ENCODE measurements at places on chromosomes 3 and 15. TPM values are rescaled to one million over a fixed set of nuclear protein-coding genes. Genes with fewer than 3 reads are reported as not detected.

The GPR176 gene
- 0.15 TPM for total RNA-seq

- no peak for DNase-seq
Observed at GRCh38 chr15:60612400-60613048, 133.6 kb upstream of the ICE2 start.

- DNase-seq = no peak
Observed at GRCh38 chr15:70569091-70569713, 194.2 kb downstream of the UACA start.

GRCh38 chr3:121962443-121962842 is 59.6 kb downstream of the ILDR1 start:
- DNase-seq = no peak

GRCh38 chr15:27538325-27538724 is 560.8 kb downstream of the OCA2 start:
- no peak for DNase-seq

The CLRN1 gene
- not detected for total RNA-seq

The CD96 gene
- total RNA-seq = 198 TPM

The PARP15 gene
- 37.3 TPM for total RNA-seq

DNA sequence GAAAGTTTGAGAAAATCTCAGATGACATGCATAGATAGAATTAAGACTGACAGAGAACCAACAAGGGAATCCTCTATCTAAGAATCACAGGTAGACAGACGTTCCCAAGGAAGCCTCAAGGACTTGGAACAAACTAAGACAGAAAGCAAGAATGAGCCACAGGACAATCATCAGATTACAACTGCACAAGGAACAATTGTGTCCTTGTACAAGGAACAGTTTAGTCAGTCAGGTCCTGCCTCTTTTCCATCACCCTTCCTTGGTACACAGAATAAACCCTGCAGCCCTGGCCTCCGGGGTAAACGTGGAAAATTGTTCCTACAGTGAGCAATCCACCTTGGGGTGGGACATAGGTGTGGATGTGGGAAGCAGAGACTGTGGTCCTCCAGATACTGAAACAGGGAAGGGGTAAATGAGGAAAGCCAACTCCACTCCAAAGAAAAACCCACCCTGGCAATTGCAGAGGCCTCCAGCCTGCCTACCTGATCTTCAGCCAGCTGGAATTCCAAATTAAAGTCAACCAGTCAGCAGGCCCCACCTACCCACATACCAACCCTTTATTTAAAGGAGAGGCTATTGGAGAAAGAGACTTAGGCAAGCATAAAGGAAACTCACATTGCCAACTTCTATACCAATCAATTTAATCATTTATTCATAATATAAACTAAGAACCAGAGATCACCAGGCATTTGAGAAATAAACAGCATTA is 73.4 kb downstream of the ULK4 start:
- no peak for DNase-seq

DNA sequence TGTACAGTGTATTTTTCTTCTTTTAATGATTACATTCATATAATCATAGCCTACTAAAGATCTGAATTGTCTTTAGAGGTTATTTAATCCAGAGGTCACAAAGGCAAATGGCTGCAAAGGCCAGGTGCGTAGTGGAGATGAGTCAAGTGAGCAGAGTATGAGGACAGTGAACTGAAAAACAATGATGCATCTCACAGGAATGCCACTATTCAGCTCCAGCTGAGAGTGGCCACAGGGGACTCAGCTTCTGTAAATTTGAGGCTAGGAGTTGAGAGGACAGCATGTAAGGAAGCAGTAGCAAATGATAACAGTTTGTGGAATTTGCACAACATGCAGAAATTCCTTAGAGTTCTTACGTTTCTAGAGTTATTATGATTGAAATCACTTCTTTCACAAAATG is 50.4 kb downstream of the COL6A5 start:
- DNase-seq = no peak

The IRAK2 gene
- 3.3 TPM for total RNA-seq

- DNase-seq = no peak
Observed at GRCh38 chr3:64651741-64652241, 36.0 kb downstream of the ADAMTS9 start.

The TUSC7 gene
- not detected for total RNA-seq

- DNase-seq = no peak
Observed at GRCh38 chr3:58567251-58567515, 10.0 kb downstream of the FAM107A start.

- DNase-seq = no peak
Observed at GRCh38 chr15:36106640-36107335, 472.6 kb upstream of the CDIN1 start.

GRCh38 chr15:58760385-58761009 is 10.6 kb upstream of the MINDY2 start:
- no peak for DNase-seq

DNA sequence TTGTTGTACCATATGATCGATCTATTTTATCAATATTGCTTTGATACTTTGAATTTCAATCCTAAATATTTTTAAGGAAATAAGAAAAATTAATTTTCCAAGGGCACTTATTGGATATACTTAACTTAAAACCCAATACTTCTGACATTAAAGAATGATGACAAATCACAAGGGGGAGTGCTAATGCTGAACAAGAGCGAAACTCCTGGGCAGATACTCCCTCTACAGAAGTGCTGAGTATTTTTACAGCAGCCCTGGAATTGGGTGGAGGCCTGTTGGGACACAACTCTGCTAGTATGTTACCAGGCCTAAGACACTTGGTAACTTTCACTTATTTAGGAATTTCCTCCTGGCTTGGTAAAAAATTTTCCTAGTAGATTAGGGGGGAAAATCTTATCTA is 46.2 kb downstream of the DENND6A start:
- DNase-seq = no peak

The SLC6A11 gene
- not detected for total RNA-seq

The TP63 gene
- 0.72 TPM for total RNA-seq

GRCh38 chr3:192060160-192060781 is 599.3 kb downstream of the PYDC2 start:
- no peak for DNase-seq

DNA sequence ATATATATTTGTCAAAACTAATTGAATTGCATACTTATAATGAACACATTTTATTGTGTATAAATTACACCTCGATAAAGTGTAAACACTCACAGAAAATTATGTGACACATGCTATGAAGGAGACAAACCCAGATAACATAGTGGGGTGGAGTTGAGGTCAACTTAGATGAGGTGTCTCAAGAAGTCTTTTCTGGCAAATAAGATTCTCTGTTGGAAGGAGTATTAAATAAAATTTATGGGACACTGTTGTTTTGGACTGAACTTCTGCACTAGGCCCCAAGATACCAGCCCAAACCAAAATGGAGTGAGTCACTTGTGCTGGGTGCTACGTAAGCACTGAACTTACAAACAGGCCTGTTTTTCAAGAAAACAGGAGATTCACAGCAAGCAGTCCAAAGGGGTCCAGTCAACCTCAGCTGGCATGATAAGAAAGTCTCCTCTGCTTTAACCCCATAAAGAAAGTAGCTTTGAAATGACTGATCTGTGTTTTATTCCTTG is 18.7 kb downstream of the ACTC1 start:
- DNase-seq = no peak

DNA sequence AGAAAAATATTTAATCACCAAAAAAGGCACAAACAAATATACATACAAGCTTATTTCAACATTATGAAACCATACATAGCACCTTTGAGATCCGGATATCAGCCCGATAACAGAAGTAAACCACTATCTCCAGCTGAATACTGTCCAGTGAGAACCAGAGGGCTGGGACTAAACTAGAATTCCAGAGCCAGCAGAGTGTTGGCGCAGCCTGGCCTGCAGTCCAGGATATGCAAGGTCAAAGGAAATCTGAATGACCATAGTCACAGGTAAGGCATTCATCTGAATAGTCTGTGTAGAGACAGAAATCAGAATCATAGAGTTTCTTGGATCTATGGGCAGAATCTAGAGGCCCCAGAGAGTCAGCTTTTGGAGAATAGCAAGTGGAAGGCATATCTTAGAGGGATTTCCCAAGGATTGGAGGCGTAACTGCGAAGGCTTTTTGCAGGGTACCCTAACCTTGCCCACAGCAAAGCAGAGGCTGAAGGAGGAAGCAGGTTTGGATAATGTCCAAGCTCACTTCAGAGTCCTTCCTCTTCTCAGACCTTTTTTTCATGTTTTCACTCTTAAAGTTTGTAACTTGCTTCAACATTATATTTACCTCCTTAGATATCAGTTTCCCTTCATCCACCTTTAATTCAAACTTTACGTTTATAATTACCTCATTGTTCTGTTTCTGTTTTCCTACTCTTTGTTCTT is 32.5 kb upstream of the TP63 start:
- no peak for DNase-seq

GRCh38 chr15:39692356-39693327 is 90.0 kb downstream of the FSIP1 start:
- no peak for DNase-seq

The CIB1 gene
- 139 TPM for total RNA-seq

- DNase-seq = no peak
Observed at GRCh38 chr3:31193871-31194270, 299.4 kb upstream of the GADL1 start.

GRCh38 chr3:12816521-12817342 is 20.3 kb downstream of the CAND2 start:
- no peak for DNase-seq

The ARPIN gene
- 0.07 TPM for total RNA-seq

GRCh38 chr3:9420850-9421549 is 23.6 kb downstream of the SETD5 start:
- DNase-seq = no peak

The KLHL6 gene
- 34.8 TPM for total RNA-seq

The ARNT2 gene
- not detected for total RNA-seq

- DNase-seq = no peak
Observed at GRCh38 chr3:54014067-54014466, 108.3 kb upstream of the CACNA2D3 start.

DNA sequence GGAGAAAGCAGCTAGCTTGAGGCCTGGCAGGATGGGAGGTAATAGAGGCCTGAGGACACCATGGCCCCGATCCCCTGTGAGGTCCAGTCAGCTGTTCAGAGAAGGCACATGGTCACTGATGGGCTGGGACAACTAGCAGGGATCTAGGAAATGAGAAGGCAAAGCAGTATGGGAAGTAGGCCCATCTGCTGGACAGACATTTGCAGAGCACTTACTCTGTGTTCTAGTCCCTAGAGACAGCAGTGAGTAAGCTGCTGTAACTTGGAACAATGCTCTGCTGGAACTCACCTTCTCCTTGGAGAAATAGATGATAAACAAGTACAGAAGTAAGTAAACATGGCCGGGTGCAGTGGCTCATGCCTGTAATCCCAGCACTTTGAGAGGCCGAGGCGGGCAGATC is 7.1 kb downstream of the ECE2 start:
- no peak for DNase-seq

DNA sequence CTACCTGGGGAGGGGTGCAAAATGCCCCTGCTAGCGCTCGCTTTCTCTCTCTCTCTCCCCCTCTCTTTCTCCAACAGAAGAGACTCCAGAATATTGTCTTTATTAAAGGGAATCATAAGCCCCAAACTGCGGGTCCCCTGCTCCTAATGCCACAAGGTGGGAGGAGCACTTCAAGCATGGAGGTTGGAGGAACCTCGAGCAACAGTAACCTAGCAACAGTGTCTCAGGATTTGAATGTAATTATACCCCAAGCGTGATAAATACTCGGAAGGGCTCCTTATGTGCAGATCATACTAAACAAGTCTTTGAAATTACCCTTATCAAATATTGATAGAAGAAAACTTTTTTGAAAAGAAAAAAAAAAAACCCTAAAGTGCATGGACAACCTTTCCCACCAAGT is 582.2 kb upstream of the PPP2R3A start:
- no peak for DNase-seq

GRCh38 chr3:19940643-19941042 is 6.3 kb upstream of the RAB5A start:
- no peak for DNase-seq

The CHRFAM7A gene
- 1.1 TPM for total RNA-seq

- DNase-seq = no peak
Observed at GRCh38 chr3:71247221-71247957, 336.1 kb downstream of the FOXP1 start.

- DNase-seq = no peak
Observed at GRCh38 chr3:123762805-123763204, 121.3 kb downstream of the MYLK start.

GRCh38 chr3:156750191-156750873 is 75.8 kb upstream of the LEKR1 start:
- DNase-seq = no peak

The SLC24A5 gene
- not detected for total RNA-seq

GRCh38 chr3:54957711-54958110 is 29.9 kb upstream of the LRTM1 start:
- no peak for DNase-seq

DNA sequence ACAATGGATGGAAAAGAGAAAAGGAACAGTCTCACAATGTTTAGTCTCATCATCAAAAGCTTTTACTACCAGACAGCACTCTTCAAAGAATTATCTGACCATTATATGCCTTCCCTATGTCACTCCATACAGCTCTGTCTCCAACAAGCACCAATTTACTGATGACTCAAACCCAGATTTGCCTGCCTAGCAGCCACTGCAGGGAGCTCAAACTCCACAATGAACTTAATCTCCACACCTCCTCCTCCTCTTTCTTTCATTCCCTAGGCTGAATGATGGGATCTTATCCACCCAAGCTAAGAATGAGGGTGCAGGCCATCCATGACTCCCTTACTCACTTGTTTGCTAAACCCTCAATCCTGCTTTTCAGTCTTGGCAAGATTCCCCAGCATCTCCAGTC is 45.5 kb downstream of the NBEAL2 start:
- no peak for DNase-seq
